ENCODE measurements at places on chromosomes 1 and 21.

GRCh38 chr1:66265268-66265667 is 268.7 kb upstream of the SGIP1 start:
- DNase-seq, result no peak

GRCh38 chr1:89957107-89957506 is 37.8 kb upstream of the ZNF326 start:
- DNase-seq, result no peak

- DNase-seq, result no peak
These were observed 21.3 kb upstream of the TARBP1 start for GRCh38 chr1:234500269-234500668.

DNA sequence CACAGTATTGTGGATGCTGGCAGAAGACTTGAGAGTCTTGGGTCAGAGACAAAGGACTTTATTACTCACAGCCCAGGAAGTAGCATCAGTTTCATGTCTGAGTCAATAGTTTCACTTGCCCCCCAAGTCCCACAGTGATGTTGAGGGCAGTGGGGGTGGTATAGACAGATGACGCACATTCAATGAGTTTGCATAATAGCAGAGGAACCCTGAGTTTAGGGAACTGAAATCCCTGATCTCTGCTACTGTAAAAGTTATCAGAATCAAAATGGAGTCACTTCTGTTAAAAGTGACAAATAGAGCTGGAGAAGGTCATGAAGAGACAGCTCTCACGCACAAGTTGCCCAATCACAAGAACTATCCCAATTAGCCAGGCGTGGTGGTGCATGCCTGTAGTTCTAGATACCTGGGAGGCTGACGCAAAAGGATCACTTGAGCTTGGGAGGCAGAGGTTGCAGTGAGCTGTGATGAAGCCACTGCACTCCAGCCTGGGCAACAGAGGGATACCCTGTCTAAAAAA is 11.5 kb upstream of the HCRTR1 start:
- DNase-seq, result peak; percentile 34

GRCh38 chr1:118944133-118944532 is 44.0 kb downstream of the TBX15 start:
- DNase-seq, result no peak

- no peak for DNase-seq
These were observed 3.0 kb upstream of the MDM4 start for GRCh38 chr1:204513117-204513716.

GRCh38 chr1:91801496-91802115 is 84.3 kb downstream of the TGFBR3 start:
- DNase-seq, result no peak

GRCh38 chr1:22132517-22133235 is 10.2 kb downstream of the WNT4 start:
- DNase-seq, result peak; percentile 36

- DNase-seq, result no peak
These were observed 5.4 kb downstream of the THAP3 start for GRCh38 chr1:6630027-6630426.

GRCh38 chr1:235588916-235589515 is 60.6 kb downstream of the GNG4 start:
- no peak for DNase-seq

DNA sequence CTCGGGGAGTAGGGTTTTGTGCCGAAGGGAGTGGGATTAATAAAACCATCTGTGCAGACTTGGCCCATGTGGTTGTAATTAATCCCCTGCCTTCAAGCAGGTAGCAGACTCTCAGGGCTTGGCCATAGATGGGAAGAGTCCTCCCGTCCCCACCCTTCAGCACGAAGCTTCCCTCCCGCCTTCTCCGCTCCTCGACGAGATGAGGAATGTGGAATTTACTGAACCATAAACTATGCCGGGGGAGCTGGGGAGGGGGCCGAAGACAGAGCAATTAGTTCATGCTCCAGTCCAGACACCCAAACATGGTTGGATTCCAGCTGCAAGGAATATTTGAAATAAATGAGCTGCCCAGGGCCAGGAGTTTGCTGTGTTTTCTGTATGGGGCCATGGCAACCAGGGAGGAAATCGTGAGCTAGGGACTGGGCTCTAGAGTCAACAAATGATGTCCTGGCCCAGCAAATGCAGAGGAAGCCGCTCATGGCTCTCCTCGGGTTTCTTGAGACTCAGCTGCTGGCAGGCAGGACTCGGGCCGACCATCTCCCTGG is 78.8 kb downstream of the SPSB1 start:
- DNase-seq, result peak; percentile 42

DNA sequence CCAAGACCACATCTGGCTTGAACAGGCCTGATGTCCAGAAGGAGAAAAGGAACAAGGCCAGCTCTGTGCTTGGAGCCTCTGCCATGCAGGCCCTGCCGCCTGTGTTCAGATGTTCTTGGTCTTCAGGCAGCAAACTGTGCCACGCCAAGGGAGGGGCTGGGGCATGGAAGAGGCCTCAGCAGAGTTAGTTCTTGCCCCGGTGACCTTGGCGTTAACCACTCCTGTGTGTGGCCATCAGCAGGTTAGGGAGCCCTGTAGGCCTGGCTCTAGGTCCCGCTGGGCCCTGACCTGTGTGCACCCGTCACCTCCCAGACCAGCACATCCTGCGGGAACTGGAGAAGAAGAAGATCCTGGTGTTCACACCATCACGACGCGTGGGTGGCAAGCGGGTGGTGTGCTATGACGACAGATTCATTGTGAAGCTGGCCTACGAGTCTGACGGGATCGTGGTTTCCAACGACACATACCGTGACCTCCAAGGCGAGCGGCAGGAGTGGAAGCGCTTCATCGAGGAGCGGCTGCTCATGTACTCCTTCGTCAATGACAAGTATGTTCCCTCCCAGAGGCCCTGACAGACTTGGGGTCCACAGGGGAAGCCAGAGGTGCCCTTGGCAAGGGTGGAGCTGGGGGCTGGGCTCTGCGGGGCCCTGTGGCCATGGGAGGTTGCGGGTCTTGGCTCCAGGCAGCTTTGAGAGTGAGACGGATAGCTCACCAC is 7.1 kb downstream of the ZC3H12A start:
- DNase-seq, result no peak

DNA sequence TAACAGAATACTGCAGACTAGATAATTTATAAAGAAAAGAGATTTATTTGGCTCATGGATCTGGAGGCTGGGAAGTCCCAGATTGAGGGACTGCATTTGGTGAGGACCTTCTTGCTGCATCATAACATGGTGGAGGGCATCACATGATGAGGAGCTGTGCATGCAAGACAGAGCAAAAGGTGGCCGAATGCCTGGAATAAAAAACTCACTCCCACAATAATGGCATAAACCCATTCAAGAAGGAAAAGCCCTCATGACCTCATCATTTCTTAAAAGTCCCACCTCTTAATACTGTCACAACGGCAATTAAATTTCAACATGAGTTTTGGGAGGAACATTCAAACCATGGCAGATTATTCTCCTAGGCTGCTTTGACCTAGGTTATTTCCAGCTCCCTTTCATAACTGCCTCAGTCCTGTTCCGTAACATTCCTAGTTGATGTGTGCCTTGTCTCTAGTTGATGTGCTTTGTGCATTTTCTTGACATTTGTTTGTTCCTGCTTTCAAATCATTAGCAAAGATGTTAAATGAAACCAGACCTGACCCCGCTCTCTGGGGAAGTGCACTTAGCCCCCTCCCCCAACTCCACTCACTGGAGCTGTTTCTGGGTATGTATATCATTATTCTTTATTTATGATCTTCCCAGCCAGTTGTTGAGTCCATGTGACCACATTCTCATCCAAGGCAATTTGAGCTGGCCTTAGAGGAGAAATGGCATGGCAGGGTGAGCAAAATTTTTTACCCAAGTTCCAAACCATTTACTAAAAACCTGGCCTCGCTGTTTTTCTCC is 148.5 kb downstream of the GDAP2 start:
- peak; percentile 10 for DNase-seq

DNA sequence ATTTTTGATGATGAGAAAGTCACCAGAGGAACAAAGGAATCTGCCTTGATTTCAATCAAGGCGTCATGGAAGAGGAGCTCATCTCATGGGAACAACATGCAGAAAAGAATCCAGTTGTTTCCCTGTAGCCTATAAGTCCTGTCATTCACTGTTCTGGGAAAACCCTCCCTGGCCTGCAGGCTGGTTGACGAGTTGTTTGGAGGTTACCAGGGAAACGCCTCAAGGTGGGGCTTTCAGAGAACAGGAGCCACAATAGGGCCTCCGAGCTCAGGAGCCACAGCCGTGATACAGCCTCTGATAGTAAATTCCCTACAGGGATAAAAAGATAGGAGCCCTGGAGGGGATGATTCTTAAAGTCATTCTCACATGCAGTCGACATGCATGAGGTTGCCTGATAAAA is 135.2 kb downstream of the PSMG1 start:
- DNase-seq, result peak; percentile 67

- DNase-seq, result no peak
These were observed 2.7 kb downstream of the IL10RB start for GRCh38 chr21:33268737-33269441.

DNA sequence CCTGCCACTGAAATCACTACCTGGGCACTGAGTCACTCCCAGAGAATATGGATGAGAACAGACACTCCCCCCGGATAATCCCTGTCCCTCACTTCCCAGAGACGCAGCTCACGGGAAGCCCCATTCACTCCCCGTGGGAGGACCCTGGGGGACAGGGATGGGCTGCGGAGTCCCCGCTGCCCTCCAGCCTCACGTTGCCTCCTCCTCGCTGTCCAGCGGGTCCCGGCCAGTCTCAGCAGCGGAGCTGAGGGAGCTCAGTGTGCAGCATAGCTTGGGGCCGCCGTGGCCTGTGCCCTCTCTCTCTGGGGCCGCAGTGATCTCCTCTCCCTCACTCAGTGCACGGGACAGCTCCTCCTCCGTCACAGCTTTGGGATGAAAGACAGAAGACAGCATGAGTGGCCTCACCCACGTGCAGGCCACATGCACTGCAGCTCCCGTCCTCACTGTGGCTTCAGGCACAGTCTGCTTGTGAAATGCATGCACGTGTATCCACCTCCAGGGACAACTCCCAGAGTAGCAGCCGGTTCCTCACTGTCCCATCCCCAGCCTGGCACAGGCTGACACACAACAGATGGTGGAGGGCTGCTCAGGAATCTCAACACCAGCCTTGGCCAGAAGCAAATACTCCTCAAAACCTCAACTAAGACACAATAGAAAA is 7.4 kb downstream of the CFAP410 start:
- DNase-seq, result no peak

GRCh38 chr1:15322648-15323350 is 75.8 kb downstream of the FHAD1 start:
- no peak for DNase-seq

GRCh38 chr1:15275921-15276683 is 29.1 kb downstream of the FHAD1 start:
- DNase-seq, result no peak

GRCh38 chr1:246769306-246769705 is 45.1 kb downstream of the SCCPDH start:
- peak; percentile 91 for DNase-seq

DNA sequence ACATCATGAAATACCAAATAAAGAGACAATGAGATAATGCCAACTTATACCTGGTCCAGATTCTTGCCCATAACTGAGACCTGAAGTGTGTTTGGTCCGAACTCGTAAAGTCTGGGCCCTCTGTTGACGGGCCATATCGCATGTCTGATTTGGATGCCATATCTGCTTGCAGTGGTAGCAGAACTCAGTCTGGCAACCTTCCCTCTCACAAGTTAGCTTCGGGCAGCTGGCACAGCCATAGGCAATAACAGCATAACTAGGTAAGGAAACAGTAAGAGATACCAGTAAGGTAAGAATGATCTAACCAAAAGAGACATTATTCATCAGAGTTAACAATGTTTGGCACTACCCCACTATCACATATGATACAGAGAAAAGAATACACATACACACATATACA is 15.1 kb downstream of the RNF19B start:
- no peak for DNase-seq

- DNase-seq, result no peak
These were observed 19.1 kb downstream of the SELP start for GRCh38 chr1:169610858-169611257.

DNA sequence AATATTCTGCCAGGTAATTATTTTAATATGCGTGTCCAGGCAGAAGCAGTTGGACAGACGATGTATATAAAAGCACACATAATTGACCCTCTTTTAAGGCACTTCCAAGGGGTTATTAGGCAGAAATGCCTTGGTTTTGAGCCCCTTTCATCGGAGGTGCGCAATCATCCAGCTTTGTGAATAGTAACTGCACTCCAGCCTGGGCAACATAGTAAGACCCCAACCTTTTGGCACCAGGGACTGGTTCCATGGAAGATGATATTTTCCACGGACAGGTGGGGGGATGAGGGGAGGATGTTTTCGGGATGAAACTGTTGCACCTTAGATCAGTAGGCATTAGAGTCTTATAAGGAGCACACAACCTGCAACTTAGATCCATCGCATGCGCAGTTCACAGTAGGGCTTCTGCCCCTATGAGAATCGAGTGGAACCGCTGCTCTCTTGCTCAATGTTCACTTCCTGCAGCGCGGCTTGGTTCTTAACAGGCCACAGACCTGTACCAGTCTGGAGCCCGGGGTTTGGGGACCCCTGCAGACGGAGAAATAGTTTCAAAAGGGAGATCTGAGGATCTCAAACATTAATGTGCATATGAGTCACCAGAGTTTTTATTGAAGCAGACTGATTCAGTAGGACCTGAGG is 1.8 kb upstream of the MCOLN2 start:
- no peak for DNase-seq

- no peak for DNase-seq
These were observed 19.7 kb downstream of the CYP4B1 start for GRCh38 chr1:46818591-46818990.

GRCh38 chr1:110049801-110050601 is 15.6 kb downstream of the STRIP1 start:
- no peak for DNase-seq

- DNase-seq, result no peak
These were observed 33.1 kb downstream of the SIPA1L2 start for GRCh38 chr1:232596666-232597303.

- DNase-seq, result peak; percentile 3
These were observed 187.5 kb upstream of the PLXNA2 start for GRCh38 chr1:208431721-208432120.

- DNase-seq, result no peak
These were observed 3.8 kb upstream of the NCMAP start for GRCh38 chr1:24551960-24552571.

- DNase-seq, result no peak
These were observed 40.6 kb downstream of the STUM start for GRCh38 chr1:226589008-226589733.

DNA sequence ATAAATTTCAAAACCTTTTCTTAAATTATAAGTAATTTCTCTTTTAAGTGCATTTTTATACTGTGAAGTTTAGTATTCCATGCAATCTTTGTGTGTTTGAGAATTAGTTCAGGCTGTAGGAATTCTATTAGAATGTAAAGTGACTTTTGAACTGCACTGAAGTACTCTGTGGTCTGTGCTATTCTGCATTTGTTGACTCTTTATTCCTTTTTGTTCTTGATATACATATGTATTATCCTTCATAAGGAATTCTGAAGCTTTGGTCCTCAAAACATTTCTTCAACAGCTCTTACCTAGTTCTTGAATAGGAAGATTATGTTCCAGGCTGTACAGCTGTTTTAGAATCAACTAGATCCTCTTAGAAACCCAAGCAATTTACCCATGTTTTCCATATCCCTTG is 158.0 kb downstream of the HS2ST1 start:
- no peak for DNase-seq

- no peak for DNase-seq
These were observed 23.5 kb downstream of the PALMD start for GRCh38 chr1:99669376-99669775.

- no peak for DNase-seq
These were observed 23.1 kb downstream of the SLC26A9 start for GRCh38 chr1:205920159-205920558.

- DNase-seq, result no peak
These were observed 88.8 kb upstream of the BACE2 start for GRCh38 chr21:41079159-41079558.

GRCh38 chr1:6667139-6667538 is 34.5 kb downstream of the DNAJC11 start:
- DNase-seq, result no peak

- no peak for DNase-seq
These were observed 27.7 kb downstream of the ACOT11 start for GRCh38 chr1:54575605-54576290.
